ENCODE measurements at places on chromosomes 16 and 17.

DNA sequence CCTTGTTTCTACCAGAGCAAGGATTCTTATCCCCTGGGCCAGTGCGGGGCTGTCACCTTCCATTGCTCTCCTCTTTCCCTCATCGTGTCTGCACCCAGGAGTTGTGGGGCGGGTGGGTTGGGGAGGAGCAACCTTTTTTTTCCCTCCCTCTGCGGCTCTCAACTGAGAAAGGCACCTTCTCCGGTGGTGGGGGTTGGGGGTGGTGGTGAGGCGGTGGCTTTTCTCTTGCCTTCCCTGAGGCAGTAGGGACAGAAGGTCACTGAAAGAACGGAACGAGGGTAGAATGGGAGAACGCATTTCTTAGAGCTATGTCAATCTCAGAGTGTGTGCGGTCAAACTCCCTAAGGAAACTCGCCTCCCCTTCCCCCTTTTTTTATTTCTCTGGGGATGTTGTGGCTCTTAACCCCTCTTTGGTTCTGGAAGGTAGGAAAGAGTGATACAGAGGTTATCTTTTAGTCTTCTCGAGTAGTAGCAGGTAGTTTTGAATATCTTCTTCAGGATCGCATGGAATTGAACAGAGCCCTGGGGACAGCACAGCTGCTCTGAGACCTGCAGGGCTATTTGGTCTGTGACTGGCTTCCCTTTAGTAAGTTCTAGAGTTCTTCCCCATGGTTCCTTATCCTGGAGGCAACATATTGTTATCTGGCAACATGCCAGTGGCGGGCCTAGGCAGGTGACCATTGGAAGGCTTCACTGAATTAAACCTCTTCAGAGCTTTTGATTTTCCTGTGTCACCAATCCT lies 994 bp downstream of the CLTC start:
- DNase-seq: no peak

DNA sequence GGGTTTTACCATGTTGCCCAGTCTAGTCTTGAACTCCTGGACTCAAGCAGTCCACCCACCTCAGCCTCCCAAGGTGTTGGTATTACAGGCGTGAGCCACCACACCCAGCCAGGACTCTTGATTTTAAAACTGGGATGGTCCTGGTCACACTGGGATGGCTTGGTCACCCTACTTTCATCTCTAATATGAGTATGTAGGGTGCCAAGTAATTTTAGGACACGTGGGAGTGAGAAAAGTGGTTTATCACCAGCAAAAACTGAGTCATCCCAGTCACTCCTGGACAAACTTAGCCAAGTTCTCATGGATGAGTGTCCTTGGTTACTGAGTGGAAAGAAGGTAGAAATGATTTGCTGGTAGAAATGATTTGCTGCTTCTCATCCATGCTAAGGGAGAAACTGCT lies 9.9 kb downstream of the CLEC19A start:
- no peak for DNase-seq

- no peak for DNase-seq
These were observed 12.7 kb upstream of the N4BP1 start for GRCh38 chr16:48622456-48623303.

GRCh38 chr16:57297856-57298255 lies 13.4 kb upstream of the PLLP start:
- DNase-seq: no peak

DNA sequence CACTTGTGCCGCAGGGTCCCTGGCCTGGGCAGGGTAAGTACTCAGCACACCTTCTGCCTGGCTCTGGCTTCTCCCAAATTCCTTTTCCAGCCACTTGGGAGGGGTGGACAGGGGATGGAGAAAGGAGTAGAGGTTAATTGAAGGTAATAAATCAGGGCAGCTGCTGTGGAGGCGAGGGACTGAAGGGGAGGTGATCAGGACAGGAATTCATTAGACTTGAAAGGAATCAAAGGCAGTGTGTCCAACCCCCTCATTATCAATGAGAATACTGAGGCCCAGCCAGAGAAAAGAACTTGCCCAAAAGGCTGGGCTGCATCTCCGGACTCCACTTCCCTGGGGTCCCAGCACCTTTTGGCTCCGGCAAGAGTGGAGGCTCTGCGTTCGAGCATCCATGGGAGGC lies 2.4 kb downstream of the SOST start:
- no peak for DNase-seq

Measured in skeletal muscle cell (primary cell).